ENCODE measurements at places on chromosomes 6 and 20.
A peak's percentile ranks its signal among the peaks of the same experiment; 100 is the strongest.

- H3K36me3 ChIP-seq: no peaks in the 10 kb centered on the region
- no peak overlapping the region for H3K4me3 ChIP-seq
- no peak for DNase-seq
- H3K27me3 ChIP-seq: no peaks in the 10 kb centered on the region
- no peaks in the 10 kb centered on the region for H3K4me1 ChIP-seq
Measured at GRCh38 chr20:52921340-52921739, 50.8 kb upstream of the TSHZ2 start.

- H3K36me3 ChIP-seq: no peaks in the 10 kb centered on the region
- no peak overlapping the region for H3K4me3 ChIP-seq
- H3K27me3 ChIP-seq: no peaks in the 10 kb centered on the region
- no peak for DNase-seq
- no peaks in the 10 kb centered on the region for H3K4me1 ChIP-seq
Measured at GRCh38 chr6:84739866-84740208, 24.6 kb downstream of the TBX18 start.

DNA sequence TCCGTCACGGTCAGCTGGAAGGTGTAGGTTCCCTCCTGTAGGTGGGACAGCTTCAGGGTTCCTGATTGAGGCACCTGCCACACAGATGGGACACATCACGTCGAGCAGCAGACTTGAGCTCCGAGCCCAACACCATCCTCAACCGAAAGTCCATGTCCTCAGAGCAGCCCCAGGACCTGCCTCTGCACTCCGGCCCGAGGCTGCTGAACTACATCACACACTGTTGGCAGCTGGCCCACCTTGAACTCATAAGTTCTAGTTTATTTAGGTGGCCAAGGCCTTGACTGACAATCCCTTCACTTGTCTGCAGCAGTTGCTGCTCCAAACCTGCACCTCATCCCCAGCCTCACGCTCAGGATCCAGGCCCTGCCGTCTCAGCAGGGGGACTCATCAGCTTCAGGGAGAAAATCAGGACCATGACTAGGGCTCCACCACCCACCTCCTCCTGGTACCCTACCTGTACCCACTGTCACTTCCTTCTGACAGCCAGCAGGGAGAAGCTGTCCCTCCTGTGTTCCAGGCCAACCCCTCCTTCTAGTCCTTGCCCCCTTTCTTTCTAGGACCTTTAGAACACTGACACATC lies 21.0 kb downstream of the LRP11 start:
- no peak for DNase-seq
- H3K27ac ChIP-seq: no peak overlapping the region
- H3K4me1 ChIP-seq: peaks cover 4% of the 10 kb centered on the region
- no peak overlapping the region for H3K4me3 ChIP-seq

DNA sequence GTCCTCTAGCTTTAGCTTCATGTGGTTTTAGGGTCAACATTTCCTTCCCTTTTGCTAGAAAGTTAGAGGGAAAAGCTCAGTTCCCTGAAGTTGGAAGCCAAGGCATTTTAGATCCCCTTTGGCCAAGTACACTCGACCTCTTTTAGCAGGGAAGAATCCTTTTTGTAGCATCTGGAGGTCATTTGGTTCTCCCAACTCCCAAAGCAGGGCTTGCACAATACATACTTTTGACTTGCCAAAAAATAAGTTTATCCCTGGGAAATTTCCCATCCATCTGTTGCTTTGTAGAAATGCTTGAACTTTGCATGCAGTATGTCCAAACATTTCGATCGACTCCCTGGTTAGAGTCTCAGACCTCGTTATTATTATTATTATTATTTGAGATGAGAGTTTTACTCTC lies 4.6 kb upstream of the EDEM2 start:
- peaks cover 9% of the 10 kb centered on the region for H3K27me3 ChIP-seq
- peaks cover 26% of the 10 kb centered on the region for H3K4me1 ChIP-seq
- no peak overlapping the region for H3K27ac ChIP-seq

DNA sequence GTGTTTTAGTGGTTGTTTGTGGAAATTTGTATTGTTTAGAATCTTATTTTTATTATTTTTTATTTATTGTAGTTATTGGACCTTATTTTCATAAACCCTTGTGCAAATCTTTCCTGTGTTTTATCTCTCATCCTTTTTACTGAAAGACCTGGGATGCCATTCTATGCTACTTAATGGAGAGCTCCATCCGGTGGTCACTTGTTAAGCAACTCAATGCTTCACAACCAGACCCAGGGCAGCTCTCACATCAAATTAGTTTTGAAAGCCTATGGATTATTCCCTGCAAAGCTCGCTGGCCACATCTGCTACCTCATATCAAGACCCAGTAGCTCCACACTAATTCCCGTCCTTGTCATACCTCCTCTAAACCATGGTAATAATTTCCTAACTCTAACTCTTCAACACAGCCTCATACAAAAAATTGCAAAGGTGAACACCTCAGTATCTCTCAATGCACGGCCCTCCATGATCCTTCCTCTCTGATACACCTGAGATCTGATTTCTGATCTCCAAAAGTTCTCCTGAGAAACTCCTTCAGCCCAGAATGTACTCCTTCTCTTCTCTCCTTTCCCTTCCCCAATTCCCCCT lies 296.6 kb upstream of the MANEA start:
- H3K27ac ChIP-seq: no peak overlapping the region
- H3K4me1 ChIP-seq: no peaks in the 10 kb centered on the region
- no peaks in the 10 kb centered on the region for H3K27me3 ChIP-seq

DNA sequence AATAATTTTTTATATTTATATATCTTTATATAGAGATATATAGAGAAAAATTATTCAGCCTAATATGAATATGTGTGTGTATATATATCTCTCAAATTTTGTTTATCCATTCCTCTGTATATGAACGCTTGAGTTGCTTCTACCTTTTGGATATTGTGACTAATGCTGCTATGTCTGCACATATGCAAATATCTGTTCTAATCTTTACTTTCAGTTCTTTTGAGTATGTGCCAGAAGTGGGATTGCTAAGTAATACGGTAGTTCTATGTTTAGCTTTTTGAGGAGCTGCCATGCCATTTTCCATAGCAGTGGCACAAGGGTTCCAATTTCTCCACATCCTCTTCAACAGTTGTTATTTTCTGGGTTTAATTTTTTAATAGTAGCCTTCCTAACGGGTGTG lies 72.8 kb upstream of the CEP85L start:
- H3K27me3 ChIP-seq: peaks cover 2% of the 10 kb centered on the region
- peaks cover 56% of the 10 kb centered on the region for H3K4me1 ChIP-seq
- H3K27ac ChIP-seq: peak overlapping the region; percentile 40
- DNase-seq: no peak
- no peaks in the 10 kb centered on the region for H3K36me3 ChIP-seq

- no peak overlapping the region for H3K27ac ChIP-seq
- no peak overlapping the region for H3K4me3 ChIP-seq
- no peak for DNase-seq
- no peaks in the 10 kb centered on the region for H3K4me1 ChIP-seq
Measured at GRCh38 chr6:19880066-19880465, 42.9 kb downstream of the ID4 start.

DNA sequence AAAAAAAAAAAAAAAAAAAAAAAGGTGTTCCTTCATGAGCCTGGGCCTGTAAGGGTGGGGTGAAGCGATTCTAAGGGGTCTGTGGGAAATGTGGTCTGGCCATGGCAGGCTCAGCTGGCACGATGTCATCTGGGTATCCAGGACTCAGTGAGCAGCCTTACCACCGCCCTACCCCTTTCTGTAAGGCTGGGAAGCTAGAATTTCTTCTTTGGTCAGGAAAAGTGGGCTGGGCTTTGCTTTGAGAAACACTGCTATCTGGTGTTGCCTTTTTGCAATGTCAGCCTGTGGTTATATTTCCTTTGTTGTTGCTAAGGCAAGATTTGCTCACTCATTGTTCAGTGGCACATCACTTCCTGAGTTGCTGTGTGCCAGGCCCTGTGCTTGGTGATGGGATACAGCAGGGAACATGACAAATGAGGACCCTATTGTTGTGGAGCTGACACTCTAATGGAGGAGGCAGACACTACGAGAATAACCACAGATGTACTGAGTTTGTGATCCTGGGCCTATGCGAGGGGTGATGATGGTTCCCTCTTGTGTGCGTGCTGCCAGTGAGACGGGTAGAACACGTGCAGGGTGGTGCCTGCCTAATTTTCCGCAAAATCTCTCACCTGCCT lies 45.9 kb upstream of the ZNFX1 start:
- peaks cover 35% of the 10 kb centered on the region for H3K4me1 ChIP-seq
- H3K27ac ChIP-seq: peak overlapping the region; percentile 6
- no peaks in the 10 kb centered on the region for H3K36me3 ChIP-seq
- peaks cover 44% of the 10 kb centered on the region for H3K27me3 ChIP-seq

DNA sequence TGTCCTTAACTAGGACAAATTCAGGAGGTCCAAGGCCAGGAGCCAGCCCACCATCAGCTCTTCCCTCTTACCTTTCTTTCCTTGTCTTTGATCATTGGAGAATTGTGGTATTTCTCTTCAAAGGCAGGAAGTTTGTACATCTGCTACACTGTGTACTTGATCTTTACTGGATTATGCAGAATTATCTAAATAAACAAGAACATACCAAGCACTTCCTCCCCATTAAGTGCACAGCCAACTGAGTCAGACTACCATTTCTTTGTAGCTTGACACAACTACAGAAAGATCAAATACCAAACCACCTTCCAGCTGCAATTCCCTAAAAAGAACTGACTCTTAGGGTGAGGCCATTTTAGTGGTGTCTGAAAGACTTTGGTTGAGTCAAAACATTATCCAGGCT lies 195.1 kb downstream of the HDGFL1 start:
- no peaks in the 10 kb centered on the region for H3K27me3 ChIP-seq
- H3K36me3 ChIP-seq: no peaks in the 10 kb centered on the region

DNA sequence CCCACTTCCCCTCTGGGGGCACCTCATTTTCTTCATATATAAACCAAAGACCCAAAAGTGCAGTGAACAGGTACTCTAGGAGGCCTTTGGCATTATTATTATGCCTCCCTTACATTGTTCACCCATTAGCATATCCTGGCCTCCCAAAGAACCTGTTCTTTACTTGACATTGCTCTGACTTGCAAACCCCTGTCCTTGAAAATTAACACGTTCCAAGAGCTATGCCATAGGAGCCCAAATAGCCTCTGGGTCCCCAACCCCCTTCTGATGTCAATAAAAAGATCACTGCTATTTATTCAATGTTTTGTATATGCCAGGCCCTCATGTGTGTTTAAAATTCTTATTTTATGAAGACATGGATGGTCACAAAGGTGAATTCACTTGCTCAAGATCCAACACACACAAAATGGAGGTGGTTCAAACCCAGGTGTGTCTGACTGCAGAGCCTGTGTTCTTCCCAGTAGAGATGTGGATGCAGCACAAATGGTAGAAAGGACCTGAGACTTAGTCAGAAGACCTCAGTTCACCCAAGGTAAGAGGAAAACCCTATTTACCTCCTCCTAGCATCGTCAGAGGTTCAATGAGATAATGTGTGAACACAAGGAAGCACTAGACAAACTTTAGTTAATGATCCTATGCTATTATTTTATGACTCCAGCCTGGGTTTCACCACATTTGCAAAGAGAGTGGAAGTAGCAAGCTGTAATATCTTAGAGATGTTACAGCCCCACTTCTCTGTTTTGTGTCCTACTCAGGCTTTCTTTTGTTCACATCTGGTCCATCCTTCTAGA lies 36.6 kb downstream of the BCL2L1 start:
- DNase-seq: no peak
- peak overlapping the region; percentile 61 for H3K27ac ChIP-seq
- peaks cover 74% of the 10 kb centered on the region for H3K36me3 ChIP-seq
- H3K27me3 ChIP-seq: no peaks in the 10 kb centered on the region
- H3K4me3 ChIP-seq: peak overlapping the region; percentile 9

GRCh38 chr6:157263881-157264397 lies 59.4 kb downstream of the TMEM242 start:
- H3K27ac ChIP-seq: no peak overlapping the region
- H3K4me3 ChIP-seq: no peak overlapping the region
- peaks cover 4% of the 10 kb centered on the region for H3K4me1 ChIP-seq
- no peak for DNase-seq
- H3K36me3 ChIP-seq: no peaks in the 10 kb centered on the region

GRCh38 chr6:80547827-80548226 lies 441.4 kb downstream of the BCKDHB start:
- no peak overlapping the region for H3K4me3 ChIP-seq
- peaks cover 2% of the 10 kb centered on the region for H3K27me3 ChIP-seq
- H3K27ac ChIP-seq: peak overlapping the region; percentile 28
- no peaks in the 10 kb centered on the region for H3K36me3 ChIP-seq
- no peak for DNase-seq
- peaks cover 29% of the 10 kb centered on the region for H3K4me1 ChIP-seq

DNA sequence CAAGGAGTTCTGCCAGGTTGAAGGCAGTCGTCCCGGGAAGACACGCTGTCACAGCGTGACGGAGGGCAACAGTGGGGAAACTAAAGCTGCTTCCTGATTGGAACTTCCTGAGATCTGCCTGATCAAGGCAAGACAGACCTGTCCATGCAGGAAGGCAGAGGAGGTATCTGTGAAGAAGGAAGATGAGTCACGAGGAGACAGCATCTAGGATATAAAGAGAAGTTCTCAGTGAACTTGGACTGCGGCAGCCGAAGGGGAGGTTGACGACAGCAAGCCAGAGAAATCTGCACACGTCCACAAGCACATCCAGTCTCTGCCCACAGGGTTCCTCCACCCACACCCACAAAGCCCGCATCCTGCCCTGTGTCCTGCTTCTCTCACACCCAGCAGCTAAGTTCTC lies 38.6 kb downstream of the PREP start:
- no peak overlapping the region for H3K27ac ChIP-seq
- H3K4me1 ChIP-seq: peaks cover 17% of the 10 kb centered on the region
- no peak overlapping the region for H3K4me3 ChIP-seq
- DNase-seq: no peak
- no peaks in the 10 kb centered on the region for H3K27me3 ChIP-seq
- peaks cover 30% of the 10 kb centered on the region for H3K36me3 ChIP-seq

GRCh38 chr6:131524695-131525336 lies 48.2 kb upstream of the ARG1 start:
- no peak overlapping the region for H3K27ac ChIP-seq
- H3K27me3 ChIP-seq: peaks cover 2% of the 10 kb centered on the region
- peaks cover 3% of the 10 kb centered on the region for H3K36me3 ChIP-seq
- H3K4me3 ChIP-seq: no peak overlapping the region
- H3K4me1 ChIP-seq: peaks cover 13% of the 10 kb centered on the region
- no peak for DNase-seq

DNA sequence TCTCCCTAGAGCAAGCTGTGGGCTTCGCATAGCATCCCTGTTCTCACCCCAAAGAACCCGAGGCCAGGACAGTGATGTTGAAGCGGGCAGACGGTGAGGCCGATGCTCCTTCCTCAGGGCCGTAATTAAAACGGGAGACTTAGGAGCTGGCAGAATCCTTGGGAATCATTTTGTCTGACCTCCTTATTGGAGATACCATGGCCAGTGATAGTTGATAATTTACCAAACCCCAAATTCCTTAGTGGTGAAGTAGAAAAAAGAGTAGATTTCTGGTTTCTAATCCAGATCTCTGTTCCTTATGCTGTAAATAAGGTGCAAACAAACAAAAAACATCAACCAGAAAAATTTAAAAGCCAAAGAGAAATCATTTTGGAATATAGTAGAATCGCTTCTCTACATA lies 361.1 kb upstream of the AGPAT4 start:
- H3K27ac ChIP-seq: no peak overlapping the region
- no peak overlapping the region for H3K4me3 ChIP-seq
- DNase-seq: no peak
- H3K4me1 ChIP-seq: no peaks in the 10 kb centered on the region

- no peak overlapping the region for H3K27ac ChIP-seq
- no peaks in the 10 kb centered on the region for H3K4me1 ChIP-seq
- H3K27me3 ChIP-seq: peaks cover 6% of the 10 kb centered on the region
- no peak overlapping the region for H3K4me3 ChIP-seq
- H3K36me3 ChIP-seq: no peaks in the 10 kb centered on the region
Measured at GRCh38 chr6:131762984-131763383, 44.8 kb upstream of the ENPP1 start.

- DNase-seq: no peak
- H3K27ac ChIP-seq: peak overlapping the region; percentile 47
- H3K4me1 ChIP-seq: peaks cover 90% of the 10 kb centered on the region
- H3K27me3 ChIP-seq: no peaks in the 10 kb centered on the region
- peak overlapping the region; percentile 34 for H3K4me3 ChIP-seq
Measured at GRCh38 chr6:106112433-106112832, 26.3 kb downstream of the PRDM1 start.
